ENCODE measurements at places on chromosomes 2 and 18.

DNA sequence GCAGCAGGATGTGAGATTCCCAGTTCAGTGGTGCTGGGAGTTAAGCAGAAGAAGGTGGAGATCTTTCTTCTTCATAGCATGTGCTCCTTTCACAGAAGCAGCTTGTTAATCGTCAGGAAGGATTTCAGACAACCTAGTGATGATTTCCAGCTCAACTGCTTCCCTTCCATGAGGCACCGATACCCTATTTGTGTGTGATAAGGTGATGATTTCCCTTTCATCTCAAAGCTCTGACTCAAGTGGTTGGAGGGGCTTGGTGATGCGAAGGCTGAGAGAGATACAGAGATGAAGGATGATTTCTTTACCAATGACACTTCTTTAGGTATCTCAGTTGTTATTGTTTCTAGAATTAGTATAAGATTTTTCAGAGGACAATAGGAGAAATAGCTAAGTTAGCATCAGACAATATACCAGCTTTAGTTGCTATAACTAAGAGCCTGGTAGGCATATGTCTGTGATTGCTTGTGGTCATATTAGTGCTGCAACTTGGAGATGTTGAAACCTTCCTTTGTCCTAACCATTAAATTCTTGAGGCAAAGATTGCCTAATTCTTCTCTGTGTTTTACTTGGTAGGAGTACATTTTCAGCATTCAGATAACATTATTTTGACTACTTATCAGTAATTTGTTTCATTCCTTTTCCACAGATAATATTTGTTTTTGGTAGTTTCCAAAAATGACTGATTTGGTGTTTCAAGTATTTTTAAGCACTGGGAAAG, 111.3 kb downstream of the PLCL1 start:
- DNase-seq, result no peak

DNA sequence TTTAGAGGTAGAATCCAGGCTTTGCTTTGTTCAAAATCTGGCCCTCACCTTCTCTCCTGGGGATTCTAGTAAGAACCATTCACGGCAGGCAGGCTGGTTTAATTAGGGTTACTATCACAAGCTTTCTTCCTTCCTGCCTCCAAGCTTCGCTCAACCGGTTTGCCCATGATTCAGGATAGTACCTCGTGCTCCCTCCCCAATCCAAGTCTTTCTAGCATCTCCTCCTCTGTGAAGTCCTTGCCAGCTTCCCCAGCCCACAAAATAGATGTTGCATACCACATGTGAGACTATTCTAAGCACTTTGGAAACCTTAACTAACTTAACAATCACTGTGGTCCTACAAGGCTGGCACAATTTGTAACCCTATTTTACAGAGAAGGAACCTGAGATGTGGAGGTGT, 135.1 kb downstream of the SOCS6 start:
- DNase-seq, result no peak

- DNase-seq, result no peak
These were observed 117.7 kb downstream of the SATB2 start for GRCh38 chr2:199339891-199340605.

GRCh38 chr2:29293830-29294438, 178.7 kb downstream of the CLIP4 start:
- DNase-seq, result no peak

DNA sequence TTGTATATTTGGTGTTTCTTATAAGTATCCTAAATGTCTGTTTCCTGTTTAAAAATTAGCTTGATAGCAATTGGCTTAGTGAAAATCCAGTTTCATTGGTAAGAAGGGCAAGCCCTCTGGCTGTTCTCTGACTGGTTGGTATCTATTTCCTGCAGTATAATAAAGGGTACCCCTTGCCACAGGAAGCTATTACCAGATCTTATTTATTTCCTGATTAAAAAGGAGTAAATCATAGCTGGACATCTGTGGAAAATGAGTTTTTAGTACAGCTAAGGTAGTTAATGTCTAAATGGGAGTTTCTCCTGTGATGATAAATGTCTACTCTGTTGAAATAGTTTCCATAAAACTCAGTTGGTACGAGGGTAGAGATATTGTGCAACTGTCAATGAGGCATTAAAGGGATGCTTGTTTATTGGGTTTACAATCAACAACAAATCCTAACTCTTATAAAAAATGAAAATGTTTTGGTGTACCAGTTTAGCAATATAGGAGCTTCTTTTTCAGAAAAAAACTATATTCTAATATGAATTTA, 58.7 kb downstream of the FASTKD2 start:
- no peak for DNase-seq

- no peak for DNase-seq
These were observed 4.2 kb upstream of the POU3F3 start for GRCh38 chr2:104849618-104850141.

GRCh38 chr2:9332853-9333245, 90.5 kb downstream of the ITGB1BP1 start:
- DNase-seq, result no peak

Measured in cortex of kidney (tissue), 1 donor.